ENCODE measurements at places on chromosomes 1 and 21.

DNA sequence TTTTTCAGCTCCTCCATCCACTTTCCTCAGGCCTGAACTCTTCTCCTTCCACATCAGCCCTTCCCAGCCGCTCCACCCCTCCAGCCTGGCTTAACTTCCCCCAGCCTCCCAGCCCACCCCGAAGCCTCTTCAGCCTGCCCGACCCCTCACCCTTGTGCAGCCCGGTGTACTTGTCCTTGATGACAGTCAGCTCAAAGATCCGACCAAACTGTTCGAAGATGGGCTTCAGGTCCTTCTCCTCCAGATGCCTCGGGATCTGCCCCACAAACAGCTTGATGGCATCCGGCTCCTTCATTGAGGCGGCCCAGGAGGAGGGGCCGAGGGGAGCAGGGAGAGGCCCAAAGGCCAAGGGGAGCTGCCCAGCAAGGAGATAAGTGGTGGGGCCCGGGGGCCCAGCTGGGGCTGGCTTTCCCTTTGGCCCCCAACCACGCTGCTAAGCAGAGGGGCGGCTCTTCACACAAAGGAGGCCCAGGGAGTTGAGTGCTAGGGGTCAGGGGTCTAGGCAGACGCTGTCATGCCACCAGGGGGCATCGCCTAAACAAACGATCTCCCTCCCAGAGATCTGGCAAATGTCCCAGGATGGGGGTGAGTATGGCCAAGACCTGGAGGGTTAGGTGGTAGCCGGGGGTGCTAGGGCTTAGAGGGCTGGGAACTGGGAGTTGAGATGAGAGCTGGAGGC is 738 bp downstream of the CELF3 start:
- DNase-seq = no peak

GRCh38 chr1:209406168-209406567 is 177.3 kb upstream of the CAMK1G start:
- no peak for DNase-seq

DNA sequence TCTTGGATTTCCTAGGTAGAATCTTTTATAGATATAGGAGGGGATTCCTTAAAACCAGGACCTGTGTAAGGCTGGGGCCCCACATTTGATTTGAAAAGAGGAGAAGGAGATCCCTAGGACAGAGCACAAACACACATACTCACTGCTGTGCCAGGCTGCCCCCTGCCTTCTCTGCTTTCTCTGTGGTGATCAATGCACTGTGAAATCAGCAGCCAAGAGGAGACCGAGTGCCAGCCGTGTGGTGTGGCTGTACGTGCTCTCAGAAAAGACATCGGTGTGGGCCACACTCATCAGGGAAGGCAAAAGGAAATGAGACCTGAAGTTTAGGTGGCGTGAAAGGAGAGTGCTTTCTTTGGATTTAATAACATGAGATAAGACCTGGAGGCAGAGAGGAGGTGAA is 194.2 kb downstream of the ZSCAN20 start:
- no peak for DNase-seq

DNA sequence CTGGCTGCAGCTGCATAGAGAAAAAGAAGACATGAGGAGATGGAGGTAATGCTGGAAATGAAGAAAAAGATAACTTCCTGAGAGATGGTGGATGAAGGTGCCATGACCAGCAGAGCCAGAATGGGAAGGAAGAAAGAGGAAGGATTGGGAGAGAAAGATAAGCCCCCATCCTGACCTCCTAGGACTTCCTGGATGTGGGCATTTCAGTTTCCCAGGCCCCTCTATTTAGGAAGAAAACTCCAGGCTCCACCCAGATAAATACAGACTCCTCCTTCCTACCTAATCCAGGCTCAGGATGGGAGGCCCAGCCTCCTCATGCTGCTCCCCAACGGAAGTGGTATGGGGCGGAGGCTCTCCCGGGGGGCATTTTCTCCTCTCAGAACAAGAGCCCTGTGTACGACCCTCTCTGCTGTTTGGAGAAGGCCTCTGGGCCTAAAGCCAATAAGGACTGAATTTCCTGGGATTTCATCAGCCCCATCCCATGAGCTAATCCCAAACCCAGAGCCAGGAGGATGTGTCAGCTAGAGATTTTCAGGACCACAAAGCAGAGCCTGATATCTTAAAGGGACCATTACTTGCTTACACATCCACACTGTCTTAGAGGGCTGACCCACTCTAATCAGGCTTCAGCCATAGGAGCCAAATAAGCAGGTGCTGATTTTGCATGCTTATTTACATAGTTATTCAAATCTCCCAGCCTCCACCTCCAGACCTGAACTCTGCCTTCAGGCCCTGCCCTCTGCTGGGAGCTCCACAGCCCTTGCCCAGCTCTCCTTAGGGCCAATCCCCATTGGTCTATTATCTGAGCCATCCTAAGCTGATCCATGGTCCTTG is 5.1 kb upstream of the ARHGEF2 start:
- DNase-seq = no peak

- no peak for DNase-seq
Measured at GRCh38 chr21:41346758-41347157, 15.1 kb upstream of the MX2 start.

GRCh38 chr1:182087304-182087703 is 25.8 kb upstream of the ZNF648 start:
- no peak for DNase-seq

DNA sequence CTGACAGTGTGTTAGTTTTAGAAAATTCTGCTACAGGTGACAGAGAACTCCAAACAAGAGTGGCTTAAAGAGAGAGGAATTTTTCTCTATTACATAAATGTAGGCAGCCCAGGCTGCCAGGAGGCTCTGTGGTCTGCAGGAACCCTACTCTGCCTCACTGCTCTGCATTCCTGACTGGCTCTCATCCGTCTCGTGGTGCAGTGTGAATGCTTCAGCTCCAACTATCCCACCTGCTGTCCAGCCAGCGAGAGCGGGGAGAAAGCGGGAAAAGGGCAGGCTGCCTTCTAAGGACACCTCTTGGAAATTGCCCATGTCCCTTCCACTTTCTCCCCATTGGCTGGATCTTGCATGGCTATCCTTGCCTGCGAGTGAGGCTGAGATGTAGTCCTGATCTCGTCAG is 131.3 kb downstream of the PEX14 start:
- DNase-seq = no peak

- DNase-seq = no peak
Measured at GRCh38 chr1:44723064-44723463, 7.9 kb downstream of the RNU5D-1 start.

DNA sequence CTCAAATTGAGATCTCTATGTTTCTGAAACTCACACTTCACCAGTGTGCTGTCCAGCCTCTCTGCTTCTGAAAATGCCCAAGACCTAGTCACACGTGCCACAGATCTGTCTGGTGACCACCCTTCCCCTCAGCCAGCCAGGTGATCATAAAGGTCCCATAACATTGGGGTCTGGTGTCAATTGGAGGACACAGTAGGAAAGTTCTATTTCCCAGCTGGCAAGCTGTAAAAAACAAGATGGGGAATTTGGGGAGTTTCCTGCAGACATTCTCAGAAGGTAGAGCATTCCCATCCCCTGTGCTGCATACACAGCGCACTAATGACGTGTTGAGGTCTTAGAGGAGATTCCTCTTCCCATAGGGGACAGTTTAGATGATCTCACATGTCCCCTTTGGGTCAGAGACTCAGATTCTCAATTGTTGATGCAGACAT is 50.1 kb downstream of the RPS6KA1 start:
- DNase-seq = no peak

DNA sequence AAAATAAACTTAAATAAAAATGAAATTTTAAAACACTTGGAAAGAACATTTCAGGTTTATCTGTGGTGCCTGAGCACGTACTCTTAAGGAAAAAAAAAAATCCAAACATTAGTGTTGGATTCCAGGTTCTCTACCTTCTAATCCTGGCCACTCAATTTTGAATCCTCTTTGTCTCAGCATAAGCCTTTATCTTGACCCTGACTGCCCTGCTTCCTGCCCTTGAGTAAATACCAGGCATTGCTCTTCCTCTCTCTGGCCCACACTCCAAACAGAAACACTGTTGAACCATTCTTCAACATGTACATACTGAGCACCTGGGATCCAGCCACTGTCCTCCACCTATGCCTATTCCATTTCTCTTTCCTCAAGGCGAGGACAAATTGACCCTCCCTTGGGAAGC is 11.4 kb upstream of the VANGL1 start:
- DNase-seq = no peak

- no peak for DNase-seq
Measured at GRCh38 chr1:54339126-54339525, 67.1 kb downstream of the SSBP3 start.

DNA sequence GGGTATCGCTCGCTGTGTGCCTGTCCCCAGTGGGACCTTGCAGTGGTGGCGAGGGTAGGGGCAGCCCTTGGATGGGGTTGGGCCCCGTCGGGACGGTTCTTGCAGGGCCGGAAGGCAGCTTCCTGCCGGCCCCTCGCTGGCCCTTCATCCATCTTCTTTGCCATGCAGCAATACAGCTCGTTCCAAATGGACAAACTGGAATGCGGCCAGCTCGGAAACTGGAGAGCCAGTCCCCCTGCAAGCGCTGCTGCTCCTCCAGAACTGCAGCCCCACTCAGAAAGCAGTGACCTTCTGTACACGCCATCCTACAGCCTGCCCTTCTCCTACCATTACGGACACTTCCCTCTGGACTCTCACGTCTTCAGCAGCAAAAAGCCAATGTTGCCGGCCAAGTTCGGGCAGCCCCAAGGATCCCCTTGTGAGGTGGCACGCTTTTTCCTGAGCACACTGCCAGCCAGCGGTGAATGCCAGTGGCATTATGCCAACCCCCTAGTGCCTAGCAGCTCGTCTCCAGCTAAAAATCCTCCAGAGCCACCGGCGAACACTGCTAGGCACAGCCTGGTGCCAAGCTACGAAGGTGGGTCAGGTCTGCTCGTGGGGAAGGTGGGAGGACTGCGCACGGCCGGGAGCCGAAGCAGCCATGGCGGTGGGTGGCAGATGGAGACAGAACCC is 45.8 kb downstream of the SIM2 start:
- DNase-seq = no peak

GRCh38 chr1:60681095-60681860 is 401.1 kb upstream of the NFIA start:
- DNase-seq = no peak

DNA sequence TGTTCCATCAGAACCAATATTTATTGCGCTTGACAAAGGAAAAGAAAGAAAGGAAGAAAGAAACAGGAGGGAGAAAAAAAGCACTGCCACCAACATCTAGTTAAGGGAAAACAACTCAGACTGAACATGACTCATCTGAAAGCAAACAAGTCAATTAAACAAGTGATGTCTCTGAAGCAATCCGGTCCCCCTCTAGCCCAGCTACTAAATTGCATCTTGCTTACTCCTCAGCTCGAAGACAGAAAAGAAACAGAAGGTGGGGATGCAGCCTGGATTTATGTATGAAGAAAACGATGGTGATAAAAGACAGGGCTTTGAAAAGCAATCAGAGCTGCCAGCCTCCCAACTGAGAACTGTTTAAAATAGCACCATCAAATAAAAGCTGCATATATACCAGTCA is 188.2 kb downstream of the OMA1 start:
- no peak for DNase-seq

DNA sequence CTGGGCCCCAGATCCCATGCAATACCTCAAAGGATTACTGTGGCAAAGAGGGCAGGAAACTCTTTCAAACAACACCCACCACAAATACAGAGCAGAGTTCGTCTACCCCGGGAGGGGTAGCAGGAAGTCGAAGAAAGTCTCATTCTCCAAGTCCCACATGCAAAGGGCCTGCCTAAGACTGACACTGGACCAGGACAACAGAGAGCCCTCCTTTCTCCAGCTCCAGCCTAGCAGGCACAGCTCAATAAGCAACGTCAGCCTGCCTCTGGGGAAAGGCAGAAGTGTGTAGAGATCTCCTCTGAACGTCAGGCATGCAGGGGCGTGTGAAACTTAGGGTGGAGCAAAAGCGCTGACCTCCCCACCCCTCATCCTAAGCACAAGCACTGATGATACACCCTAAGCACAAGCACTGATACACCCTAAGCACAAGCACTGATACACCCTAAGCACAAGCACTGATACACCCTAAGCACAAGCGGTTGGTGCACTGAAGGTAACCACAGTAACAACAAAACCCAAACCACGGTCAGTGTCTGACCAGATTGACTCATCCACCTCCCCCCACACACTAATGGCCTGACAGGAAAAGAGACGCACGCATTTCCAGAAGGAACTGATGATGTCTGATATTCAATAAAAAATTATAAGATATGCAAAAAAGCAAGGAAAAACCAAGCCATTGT is 1.3 kb downstream of the KRTAP12-3 start:
- DNase-seq = no peak

GRCh38 chr1:229136822-229137221 is 134.1 kb upstream of the RAB4A start:
- no peak for DNase-seq

GRCh38 chr1:211579440-211580302 is 710 bp upstream of the SLC30A1 start:
- DNase-seq = no peak

DNA sequence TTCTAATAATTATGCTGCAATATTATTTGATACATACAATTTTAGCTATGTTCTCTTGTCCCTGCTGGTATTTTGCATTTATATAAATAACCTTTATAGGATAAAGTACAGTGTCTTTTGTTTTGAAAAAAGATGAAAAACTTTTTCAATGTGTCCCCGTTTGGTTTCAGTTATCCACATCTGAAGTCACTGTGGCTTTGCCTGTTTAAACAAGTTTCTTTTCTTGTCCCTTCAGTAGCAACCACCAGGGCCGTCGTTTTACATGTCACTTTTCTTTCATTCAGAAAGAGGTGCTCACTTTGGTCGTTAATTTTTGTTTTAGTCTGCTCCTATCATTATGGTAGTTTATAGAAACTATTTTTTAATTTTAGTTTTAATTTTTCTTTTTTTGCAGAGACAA is 41.4 kb downstream of the RABGAP1L start:
- DNase-seq = no peak

DNA sequence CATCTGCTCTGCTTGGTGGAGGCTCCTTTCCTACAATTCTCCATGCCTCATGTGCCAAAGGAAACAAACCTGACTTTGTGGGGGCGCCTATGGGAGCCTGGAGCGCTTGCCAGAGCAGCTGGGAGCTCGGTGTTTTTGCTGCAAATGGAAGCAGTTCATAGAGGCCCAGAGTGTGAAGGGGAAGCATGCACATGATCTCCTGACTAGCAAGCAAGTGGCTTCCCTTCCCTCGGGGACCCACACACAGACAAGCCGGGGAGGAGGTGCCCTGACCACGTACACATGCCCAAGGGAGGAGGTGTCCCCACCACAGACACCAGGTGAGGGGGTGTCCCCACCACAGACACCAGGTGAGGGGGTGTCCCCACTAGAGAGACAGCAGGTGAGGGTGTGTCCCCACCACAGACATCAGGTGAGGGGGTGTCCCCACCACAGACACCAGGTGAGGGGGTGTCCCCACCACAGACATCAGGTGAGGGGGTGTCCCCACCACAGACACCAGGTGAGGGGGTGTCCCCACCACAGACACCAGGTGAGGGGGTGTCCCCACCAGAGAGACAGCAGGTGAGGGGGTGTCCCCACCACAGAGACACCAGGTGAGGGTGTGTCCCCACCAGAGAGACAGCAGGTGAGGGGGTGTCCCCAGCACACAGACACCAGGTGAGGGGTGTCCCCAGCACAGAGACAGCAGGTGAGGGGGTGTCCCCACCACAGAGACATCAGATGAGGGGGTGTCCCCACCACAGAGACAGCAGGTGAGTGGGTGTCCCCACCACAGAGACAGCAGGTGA is 106.8 kb downstream of the CRYAA start:
- DNase-seq = no peak

GRCh38 chr21:44496564-44497550 is 41.5 kb downstream of the LRRC3 start:
- DNase-seq = no peak
